Stimulated activated CD4-positive, alpha-beta T cell treated with anti-CD3 and anti-CD28 coated beads, Interleukin-1b, Interleukin-23, amount 100 ng/mL, for 24 hours (primary cell): ENCODE measurements at places on chromosomes 7 and 10.
A peak's percentile ranks its signal among the peaks of the same experiment; 100 is the strongest.

GRCh38 chr7:24665564-24666294, 91.5 kb downstream of the GSDME start:
- DNase-seq = peak; percentile 6

GRCh38 chr7:29424295-29424983, 139.2 kb upstream of the PRR15 start:
- DNase-seq = no peak

- no peak for DNase-seq
These were observed 2.4 kb downstream of the RASGEF1A start for GRCh38 chr10:43264344-43264964.

DNA sequence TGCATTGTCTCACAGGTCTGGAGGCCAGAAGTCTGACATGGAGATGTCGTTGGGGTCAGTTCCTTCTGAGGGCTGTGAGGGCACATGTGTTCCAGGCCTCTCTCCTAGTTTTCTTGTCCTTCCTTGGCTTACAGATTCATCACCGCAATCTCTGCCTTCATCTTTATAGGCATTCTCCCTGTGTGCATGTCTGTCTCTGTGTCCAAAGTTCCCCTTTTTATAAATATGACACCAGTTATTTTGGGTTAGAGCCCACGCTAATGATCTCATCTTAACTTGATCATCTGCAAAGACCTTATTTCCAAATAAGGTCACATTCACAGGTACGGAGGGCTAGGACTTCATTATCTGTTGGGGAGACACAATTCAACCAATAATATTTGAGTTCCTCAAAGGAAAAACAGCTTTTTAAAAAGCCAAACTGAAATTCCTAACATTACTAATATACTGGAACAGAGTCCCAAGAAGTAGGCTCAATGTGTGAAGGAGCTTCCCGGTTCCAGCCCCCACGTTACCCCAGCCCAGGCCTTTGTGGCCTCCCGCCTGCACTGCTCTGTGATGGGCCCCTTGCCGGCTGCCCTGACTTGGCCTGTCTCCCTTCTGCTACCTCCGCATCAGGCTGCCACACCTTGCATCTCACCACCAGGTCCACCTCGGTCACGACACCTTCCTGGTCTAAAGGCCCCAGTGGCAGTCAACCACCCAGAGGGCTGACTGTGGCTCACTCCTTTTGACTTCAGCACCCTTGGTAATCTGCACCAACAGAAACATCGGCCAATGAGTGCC, 142.7 kb downstream of the KCNMA1 start:
- no peak for DNase-seq

DNA sequence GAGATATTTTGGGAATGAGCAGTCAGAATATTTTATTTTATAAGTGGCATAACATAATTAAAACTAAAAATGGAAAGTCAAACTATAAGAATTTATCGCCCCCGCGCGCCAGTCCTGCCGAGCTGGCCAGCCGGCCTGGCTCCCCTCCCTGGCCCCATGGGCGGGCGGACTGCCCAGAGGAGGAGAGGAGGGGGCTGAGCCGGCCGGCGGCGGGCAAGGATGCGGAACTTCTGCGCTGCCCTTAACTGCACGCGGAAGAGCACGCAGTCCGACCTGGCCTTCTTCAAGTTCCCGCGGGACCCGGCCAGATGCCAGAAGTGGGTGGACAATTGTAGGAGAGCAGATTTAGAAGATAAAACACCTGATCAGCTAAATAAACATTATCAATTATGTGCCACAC, 96.8 kb downstream of the DKK1 start:
- DNase-seq = no peak

DNA sequence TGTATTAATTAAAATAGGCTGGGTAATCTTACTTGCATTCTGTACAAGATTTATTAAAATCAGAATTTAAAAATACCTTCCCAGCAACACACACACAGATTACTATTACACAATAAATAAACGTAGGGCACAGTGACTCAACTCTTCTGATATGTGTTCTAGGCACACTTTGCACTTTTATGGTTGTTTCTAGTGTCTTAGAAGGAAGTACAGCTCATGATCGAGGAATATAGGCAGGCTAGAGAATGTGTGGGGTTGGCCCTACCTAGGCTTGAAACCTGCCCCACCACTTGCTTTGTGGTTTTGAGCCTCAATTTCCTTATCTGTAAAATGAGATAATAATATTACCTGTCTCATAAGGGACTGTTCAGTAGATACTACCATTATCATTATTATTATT, 30.5 kb downstream of the ARMC3 start:
- DNase-seq = no peak

GRCh38 chr10:64506963-64507362, 985.8 kb downstream of the REEP3 start:
- no peak for DNase-seq

DNA sequence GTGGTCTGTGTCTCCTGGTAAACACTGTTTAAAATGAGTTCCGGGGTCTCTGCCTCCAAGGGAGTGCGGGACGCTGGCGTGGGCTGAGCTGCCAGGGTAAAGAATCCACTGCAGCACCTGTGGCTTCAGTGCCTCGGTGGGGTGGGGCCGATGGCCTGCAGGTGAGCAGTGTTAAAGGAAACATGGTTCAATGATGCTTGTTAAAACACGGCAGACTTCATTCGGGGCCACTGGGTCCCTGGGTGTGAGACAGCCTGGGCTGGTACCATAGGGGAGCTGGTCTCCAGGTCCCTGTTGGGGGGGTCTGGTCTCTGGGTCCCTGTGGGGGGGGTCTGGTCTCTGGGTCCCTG, 24.9 kb upstream of the KNDC1 start:
- DNase-seq = no peak

- no peak for DNase-seq
These were observed 46.2 kb downstream of the CPVL start for GRCh38 chr7:29099896-29100847.

DNA sequence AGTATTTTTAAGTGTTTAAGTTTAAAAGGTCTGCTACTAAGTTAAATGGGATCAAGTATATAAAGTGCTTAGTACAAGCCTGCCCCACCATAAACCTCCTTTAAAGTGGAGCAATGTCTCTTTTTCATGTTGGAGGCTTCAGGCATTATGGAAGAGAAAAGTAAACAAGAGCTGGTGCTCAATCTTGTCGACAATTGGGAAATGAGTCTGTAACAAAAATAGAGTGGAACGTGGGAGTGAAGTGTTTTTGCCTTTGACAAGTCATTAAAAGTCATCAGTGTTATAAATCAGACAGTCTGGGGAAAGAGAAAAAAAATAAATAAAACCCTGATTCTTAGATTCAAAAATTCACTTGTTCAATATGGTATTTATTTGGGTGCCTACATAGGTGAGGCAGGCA, 44.7 kb downstream of the DNAJC12 start:
- no peak for DNase-seq

GRCh38 chr7:159115601-159116501, 28.8 kb downstream of the VIPR2 start:
- DNase-seq = no peak

DNA sequence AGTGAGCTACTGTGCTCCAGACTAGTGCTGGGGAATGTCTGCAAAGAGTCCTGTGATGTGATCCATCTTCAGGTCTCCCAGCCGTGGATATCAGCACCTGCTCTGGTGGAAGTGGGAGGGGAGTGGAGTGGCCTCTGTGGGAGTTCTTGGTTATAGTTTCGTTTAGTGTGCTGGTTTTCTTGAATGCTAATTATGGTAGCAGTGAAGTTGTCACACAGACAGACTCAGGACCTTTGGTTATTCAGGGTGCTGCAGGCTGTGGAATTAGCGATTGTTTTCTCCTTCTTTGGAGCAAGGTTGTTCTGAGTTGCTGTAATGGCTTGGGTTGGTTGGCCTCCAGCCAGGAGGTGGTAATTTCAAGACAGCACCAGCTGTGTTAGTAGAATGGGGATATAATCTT, 132.7 kb upstream of the HGF start:
- DNase-seq = no peak

GRCh38 chr10:108375691-108376090, 1211.2 kb upstream of the SORCS1 start:
- no peak for DNase-seq

GRCh38 chr10:60708666-60709065, 69.6 kb upstream of the CDK1 start:
- DNase-seq = no peak

DNA sequence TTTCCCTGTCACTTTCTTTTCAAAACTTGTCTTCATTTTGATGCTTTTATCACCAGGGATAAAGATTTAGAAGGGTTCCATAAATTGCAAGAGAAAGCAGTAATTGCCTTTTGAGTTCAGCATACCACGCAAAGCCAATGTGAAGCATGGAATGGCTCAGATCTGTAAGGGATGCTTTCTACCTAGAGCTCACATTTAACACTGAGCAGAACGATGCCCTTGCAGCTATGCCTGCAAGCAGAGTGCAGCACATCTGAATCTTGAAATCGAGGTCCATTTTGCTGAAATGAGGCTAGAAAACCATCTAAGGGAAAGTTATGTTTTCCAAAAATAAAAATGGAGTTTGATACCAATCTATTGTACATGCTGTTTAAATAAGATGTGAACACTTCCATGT, 171.2 kb upstream of the CELF2 start:
- no peak for DNase-seq

DNA sequence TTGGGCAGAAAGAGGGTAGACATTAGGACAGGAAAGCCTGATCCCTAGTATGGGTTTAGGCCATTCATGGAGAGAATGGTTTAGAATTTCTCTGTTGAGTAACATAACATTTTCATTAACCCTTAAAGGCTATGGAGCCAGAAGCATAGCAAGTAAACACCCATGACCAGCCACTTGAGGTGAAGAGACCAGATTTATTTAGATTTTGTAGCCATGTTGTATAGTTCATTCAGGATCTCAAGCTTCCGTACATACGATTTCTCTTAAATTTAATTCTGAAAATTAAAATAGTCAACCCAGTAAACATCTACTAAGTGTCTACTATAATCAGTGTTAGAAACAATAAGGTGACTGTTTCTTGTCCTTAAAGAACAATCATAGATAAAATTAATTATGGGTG, 51.5 kb downstream of the CPED1 start:
- DNase-seq = no peak

- DNase-seq = no peak
These were observed 16.6 kb downstream of the RPP30 start for GRCh38 chr10:90888387-90888786.

DNA sequence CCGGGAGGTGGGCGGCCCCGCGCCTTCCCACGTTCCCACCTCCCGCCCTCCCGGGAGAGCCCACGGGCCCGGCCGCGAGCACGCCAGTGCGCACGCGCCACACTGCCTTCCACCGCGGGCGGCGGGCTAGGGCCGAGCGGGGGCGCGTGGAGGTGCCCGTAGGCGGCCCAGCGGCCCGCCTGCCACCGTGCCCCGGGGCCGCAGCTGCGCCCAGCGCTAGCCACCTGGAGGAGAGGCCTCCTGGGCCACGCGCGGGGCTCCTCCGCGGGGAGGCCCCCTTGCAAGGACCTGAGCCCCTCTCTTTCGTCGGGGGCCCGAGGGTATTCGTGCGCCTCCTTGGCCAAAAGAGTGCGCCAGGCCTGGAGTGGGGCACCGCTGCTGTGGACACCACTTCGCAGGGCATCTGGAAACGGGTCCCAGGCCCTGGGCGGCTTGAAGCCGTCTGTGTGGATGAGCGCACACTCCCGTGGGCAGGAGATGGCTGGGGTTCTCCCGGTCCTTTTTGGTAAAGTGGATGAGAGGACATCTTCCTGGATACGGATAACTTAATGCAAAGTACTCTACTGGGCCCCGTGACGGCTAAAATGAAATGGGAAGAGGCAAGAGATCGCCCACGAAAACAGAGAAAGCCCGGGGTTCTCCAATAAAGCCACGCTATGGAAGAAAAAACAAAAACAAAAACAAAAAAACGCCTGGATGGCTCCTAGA, 9.0 kb upstream of the EBF3 start:
- no peak for DNase-seq

DNA sequence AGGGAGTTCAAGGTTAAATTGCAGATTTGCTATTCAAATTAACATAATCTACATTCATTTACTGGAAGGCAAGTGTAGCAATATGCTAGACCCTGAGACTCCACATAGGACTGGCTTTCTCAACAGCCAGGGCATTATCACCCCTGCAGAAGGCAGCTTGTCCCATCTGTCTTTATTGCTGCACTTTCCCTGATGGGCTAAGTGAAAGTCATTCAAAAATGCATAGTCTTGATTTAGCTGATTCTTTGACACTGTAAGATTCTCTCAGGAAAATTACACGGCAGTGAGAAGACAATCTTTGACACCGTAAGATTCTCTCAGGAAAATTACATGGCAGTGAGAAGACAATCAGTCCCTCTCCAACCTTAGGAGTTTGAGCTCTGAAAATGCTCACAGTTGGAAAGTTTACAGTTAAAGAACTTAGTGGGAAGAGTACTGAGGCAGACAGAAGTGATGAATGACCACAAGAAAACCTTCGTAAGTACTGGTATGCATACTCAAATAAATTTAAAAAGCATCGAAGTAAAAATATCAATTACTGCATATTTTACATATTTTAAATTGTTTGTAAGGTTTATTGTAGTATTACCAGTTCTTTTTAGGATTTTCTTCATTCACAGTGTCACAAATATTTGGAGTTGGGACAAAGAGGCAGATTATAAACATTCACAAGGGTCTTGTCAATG, 88.9 kb downstream of the RAPGEF5 start:
- no peak for DNase-seq

DNA sequence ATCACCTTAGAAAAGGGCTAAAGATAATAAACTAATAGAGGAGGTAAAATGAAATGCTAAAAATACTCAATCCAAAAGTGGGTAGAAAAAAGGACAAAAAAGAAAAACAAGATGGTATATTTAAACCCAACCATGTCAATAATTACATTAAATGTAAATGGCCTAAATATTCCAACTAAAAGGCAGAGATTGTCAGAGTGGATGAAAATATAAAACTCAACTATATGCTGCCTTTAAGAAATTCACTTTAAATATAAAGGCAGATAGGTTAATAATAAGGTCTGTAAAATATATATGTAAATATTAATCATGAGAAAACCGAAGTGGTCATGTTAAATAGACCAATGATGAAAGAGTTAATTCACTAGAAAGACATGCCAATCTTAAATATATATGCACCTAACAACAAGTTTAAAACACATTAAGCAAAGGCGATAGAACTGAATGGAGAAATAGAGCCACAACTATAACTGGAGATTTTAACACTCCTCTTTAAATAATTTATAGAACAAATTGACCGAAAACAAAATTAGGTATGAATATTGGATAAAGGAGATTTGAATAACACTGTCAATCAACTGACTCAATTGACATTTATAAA, 159.4 kb downstream of the PLPP4 start:
- no peak for DNase-seq

GRCh38 chr10:97096261-97097083, 89.3 kb downstream of the SLIT1 start:
- DNase-seq = no peak

GRCh38 chr7:123714296-123715080, 34.3 kb downstream of the WASL start:
- no peak for DNase-seq
